Stimulated activated CD4-positive, alpha-beta T cell treated with anti-CD3 and anti-CD28 coated beads, TNF-alpha, amount 100 ng/mL, for 4 hours (primary cell): ENCODE measurements at places on chromosomes 2 and 18.

DNA sequence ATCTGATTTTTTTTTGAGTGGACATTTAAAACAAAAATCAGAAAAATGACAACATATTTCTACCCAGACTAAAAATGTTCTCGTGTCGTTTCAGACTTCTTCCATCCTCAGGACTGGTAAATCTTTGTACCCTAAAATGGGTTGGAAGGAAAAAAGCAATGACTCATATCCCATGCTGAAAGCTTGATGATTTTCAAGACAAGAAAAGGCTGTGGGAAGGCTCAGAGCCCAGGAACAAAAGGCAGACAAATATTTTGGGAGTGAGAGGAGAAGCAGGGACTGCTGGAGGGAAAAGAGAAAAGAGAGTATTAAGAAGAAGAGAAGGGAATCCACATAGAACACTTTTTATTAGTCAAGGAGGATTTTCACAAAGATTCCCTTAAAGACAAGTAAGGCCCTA is 77.1 kb upstream of the CTAGE1 start:
- no peak for DNase-seq

DNA sequence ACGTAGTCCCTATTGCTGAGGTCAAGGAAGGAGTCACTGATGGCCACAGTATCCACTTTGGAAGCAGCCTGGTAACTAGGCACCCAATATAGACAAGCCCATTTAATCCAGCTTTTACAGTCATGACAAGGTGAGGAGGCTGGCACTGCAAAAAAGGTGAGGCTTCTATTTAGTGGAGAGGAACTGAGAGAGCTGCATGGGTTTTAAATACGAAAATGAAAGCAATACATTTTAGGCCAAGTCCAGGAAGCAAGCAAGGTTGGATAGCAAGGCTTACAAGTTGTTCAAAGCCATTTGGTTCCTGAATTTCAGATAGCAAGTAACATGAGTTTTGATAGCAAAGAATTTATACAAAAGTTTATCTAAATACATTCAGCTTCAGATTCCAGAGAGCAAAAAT is 80.4 kb downstream of the SGPP2 start:
- DNase-seq = no peak

GRCh38 chr2:99507937-99508818 is 18.4 kb upstream of the REV1 start:
- DNase-seq = no peak

GRCh38 chr18:73739098-73739497 is 408.5 kb downstream of the FBXO15 start:
- DNase-seq = no peak

DNA sequence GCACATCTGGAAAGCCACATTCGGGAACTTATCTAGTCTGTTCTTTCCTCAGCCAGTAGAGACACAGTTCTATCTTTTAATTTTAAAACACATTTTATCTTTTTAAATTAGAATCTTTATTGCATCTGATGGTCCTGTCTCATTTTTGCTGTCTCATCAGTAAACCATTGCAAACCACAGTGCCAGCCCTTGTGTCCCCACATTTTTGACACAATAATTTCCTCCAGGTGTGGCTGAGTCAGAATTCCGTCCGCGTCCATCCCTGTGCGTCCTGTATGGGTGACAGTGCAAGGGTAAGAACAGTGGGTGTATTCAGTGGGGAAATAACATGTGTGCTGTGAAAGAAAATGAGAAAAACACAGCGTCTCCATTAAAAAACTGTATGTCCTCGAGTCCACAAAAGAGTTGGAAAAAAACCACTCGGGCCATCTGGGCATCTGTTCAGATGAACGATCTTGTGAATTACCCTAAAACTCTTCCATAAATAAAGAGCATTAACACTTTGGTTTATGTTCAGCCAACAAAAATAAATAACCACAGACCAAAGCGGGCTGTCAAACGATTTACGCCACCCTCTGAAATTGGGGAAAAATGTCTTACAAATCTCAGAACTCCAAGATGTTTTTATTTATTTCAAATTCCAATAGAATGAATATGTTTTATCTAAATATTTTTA is 137.3 kb downstream of the ZNF516 start:
- no peak for DNase-seq
